ENCODE measurements at places on chromosomes 4 and X. TPM values are rescaled to one million over a fixed set of nuclear protein-coding genes. Genes with fewer than 3 reads are reported as not detected.

DNA sequence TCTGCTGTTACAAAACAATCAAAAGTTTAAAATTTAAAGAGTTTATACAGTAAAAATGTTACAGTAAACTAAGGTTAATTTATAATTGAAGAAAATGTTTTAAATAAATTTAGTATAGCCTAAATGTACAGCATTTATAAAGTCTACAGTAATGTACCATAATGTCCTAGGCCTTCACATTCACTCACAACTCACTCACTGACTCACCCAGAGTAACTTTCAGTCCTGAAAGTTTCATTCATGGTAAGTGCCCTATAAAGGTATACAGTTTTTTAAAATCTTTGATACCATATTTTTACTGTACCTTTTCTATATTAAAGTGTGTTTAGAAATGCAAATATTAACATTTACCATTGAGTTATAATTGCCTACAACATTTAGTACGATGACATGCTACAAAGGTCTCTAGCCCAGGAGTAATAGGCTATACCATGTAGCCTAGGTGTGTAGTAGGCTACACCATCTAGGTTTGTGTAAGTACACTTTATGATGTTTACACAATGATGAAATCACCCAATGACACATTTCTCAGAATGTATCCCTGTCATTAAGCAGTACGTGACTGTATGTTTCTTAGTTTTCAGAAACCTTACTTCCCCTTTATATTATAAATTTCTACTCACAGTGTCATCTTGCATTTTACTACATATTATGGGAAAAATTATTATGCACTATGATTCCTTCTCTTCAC, 320.8 kb downstream of the ADAM29 start:
- DNase-seq: no peak

- DNase-seq: no peak
These were observed 109.9 kb upstream of the DUSP21 start for GRCh38 chrX:44733931-44734330.

DNA sequence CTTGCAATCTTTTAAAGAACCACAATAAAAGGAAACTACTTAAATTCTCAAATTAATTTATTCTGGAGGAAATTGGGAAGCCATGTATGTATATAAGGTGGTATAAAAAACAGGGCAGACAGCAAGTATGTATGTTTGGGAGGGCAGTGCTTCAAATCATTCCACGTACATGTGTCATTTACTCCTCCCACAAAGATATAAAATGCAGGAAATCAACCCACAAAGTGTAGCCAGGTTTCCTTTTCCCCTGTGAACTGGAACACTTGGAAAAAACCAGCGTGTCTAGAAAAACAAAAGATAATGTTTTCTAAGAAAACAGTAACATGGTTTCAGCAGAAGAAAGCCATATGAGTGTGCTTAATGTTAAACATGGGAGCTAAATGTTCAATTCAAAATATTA, 156.7 kb upstream of the FAM47A start:
- DNase-seq: no peak

GRCh38 chr4:20096911-20097310, 154.8 kb upstream of the SLIT2 start:
- DNase-seq: no peak

DNA sequence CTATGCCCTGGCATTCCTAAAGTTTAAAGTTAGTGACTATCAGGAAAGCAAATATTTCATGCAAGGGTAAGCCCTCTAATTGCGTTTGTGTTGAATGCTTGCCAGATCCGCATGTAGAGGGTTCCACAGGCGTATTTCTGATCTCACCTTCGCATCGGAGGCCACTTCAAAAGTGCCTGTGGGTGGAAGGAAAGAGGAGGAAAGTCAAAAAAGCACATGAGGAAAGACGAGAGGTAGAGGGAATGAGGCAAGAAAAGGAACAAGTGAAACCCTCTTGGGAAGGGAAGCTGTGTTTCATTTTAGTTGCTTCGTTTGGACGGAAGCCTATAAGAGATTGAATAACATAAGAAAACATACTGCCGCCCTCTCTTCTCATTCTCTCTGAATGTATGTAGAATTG, 628.8 kb downstream of the SPRY1 start:
- no peak for DNase-seq

DNA sequence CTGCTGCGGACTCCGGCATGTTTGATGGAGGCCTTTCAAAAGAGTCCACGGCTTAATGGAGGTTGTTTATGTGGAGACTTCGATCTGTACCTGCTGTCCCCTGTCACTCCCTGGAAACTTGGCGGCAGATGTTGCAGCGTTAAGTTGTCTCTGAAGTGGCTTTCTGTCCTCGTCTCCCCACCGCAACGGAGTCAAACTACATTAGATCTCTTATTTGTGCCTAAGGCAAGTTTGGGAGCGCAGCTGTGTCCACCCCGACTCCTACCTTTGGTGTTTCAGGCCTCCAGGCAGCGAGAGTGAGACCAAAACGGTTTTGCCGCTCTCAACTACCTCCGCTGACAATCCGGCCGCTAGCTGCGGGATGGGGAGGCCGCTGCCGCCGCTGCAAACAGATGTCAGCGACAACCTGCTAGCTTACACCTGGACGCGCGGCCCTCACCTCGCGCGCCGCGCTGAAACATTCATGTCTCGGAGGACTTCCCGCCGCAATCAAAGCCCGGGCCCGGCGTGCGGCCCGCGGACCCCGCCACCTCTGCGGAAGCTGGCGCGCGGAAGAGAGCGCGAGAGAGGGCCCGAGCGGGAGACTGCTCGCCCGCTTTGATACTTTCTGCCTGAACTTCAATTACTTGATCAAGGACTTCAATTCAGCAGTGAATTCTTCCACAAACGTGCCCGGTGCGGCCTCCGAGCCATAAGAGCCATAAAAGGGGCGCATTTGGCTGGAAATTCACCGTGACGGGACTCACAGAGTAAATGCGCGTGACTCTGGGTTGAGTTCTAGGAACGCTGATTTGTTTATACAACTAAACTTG, 108.4 kb downstream of the ANTXR2 start:
- DNase-seq: no peak

DNA sequence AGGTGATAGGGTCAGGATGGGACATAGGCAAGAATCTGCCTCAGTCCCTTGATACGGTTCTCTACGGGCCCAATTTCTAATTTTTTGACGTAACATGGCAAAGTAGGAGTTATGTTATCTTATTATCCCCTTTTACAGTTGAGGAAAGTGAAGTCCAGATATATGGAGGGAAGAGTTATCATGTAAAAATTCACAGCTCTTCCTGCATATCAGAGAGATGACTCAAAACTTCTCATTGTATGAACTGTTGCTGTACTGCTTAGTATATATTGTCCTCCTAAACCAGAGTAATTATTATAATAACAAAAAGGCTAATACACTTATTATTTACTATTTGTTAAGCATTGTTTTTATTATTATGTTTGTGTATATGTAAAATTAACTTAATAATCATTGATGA, 260.5 kb upstream of the IGFBP7 start:
- DNase-seq: no peak

GRCh38 chrX:65920620-65921019, 119.3 kb downstream of the VSIG4 start:
- no peak for DNase-seq

GRCh38 chrX:97524340-97524739, 640.6 kb downstream of the RPA4 start:
- no peak for DNase-seq

DNA sequence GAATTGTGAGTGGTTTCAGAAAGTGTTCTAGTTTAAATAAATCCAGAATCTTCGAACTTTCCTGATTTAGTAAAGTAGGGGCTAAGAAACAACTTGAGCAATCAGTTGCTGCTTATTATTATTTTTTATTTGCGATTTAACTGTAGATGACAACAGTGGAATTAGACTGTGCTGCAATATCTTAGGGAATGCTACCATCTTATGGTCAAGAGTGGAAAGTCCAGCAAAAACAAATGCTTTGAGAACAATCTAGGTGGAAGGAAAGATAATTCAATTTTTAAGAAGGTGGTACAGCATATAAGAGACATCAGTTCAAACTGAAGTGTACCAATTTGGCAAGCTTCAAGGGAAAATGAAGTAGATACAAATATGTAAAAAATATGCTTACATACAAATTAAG, 73.3 kb downstream of the CYLC1 start:
- DNase-seq: no peak

GRCh38 chr4:113776679-113777078, 15.1 kb upstream of the CAMK2D start:
- no peak for DNase-seq

- DNase-seq: no peak
These were observed 1.1 kb downstream of the GTPBP6 start for GRCh38 chrX:317424-318067.

- no peak for DNase-seq
These were observed 5.9 kb upstream of the TBC1D1 start for GRCh38 chr4:37884855-37885487.

- no peak for DNase-seq
These were observed 69.4 kb upstream of the AGA start for GRCh38 chr4:177511611-177512010.

DNA sequence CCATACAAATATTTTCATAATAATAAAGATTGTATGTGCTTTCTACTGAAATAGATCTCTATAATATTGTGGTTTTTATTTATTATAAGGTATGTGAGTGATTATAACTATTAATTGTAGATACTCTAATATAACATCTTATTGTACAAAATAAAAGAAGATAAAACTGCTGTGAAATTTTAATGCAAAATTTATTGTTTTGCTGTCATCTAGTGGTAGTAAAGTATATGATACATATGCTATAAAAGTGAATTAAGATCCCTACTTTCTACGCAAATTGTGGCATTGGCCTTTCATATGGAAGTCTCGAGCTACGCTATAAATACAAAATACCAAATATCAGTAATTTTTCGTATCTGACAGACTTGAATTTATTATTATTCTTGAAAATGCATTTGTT, 19.3 kb downstream of the YIPF7 start:
- DNase-seq: no peak

GRCh38 chrX:96621811-96622210, 62.8 kb upstream of the DIAPH2 start:
- no peak for DNase-seq

PDE5A gene
- 0.44 TPM for total RNA-seq

IL2RG gene
- total RNA-seq: 144 TPM

SYN1 gene
- total RNA-seq: 0.12 TPM

EIF1AX gene
- total RNA-seq: 109 TPM

FGF16 gene
- total RNA-seq: not detected
